Stimulated activated naive CD4-positive, alpha-beta T cell treated with Interleukin-2 at 50 U/mL for 16 hours (primary cell): ENCODE measurements at places on chromosomes 12 and 14.

GRCh38 chr12:28172434-28173030 lies 17.7 kb upstream of the CCDC91 start:
- DNase-seq: no peak

DNA sequence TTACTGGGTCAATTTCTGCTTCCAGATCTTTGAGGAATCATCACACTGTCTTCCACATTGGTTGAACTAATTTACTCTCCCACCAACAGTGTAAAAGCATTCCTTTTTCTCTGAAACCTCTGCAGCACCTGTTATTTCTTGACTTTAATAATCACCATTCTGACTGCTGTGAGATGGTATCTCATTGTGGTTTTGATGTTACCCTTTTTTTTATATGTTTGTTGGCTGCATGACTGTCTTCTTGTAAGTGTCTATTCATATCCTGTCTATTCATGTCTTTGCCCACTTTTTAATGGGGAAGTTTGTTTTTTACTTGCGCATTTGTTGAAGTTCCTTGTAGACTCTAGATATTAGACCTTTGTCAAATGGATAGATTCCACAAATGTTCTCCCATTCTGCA lies 324.9 kb downstream of the NAV3 start:
- DNase-seq: no peak

DNA sequence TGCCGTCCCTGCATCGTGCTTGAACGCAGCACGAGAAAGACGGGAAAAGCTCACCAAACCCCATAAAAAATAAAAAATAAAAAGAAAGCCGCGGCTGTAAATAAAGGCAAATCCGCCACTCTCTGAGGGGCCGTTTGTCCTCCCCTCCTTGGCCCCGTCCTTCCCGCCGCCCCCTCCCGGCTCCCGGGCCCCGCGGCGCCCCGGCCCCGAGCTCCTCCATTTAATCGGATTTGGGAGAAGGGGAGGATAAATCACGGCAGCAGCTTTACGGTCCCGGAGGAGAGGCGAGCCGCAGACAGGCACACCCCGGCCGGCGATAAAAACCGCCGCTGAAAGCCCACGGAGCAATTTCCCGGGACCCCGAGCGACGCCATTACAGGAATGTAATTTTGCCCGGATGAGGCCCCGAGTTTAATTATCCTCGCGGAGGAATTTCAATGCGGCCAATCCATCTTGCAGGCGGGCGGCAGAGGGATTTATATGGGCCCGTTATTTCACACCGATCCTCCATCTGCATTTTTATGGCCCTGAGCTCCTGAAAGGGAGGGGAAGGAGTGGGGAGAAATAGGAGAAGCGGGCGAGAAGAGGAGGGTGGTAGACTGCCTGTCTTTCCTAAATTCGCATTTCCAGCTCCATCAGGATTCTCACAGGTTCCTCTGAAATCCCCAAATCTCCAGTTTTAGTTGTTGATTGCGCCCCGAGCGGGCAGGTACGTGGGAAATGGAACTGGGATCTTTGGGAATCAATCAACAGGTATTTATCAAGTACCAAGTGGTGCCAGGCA lies 1.3 kb upstream of the ATP5MC2 start:
- no peak for DNase-seq

DNA sequence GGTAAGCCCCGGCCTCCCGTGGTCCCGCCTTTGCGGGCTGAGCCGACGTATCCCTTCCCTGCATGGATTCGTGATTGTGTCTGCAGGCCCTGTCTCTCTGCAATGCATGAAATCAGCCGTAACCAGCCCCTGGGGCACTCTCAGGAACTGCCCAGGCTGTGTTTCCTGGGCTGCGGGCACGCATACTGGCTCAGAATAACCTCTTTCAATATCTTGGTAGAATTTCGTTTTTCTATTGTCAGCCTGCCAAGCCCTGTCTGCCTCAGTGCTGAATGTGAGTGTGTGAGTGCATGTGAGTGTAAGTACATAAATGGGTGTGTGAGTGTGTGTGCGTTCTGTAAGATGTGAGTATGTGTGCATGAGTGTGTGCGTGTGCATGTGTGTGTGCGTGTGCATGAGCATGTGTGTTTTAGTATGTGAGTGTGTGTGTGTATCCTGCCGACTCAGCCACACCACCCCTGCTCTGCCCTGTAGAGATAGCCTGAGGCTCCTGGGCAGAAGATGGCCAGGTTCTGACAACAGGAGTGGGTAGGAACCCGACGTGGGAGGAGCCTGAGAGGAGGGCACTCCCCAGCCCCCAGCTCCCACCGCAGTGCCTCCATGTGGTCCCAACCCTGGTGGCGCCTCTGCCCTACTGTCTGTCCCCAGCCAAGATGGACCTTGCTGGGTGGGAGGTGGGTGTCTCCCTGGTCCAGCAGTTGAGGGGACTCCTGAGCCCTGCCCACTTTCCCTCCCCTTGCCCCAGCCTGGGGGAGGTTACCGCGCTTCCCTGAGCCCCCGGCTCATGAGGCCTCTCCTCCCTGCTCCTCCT lies 268.8 kb downstream of the ADGRD1 start:
- no peak for DNase-seq

- DNase-seq: no peak
Observed at GRCh38 chr14:99874306-99874705, 81.1 kb downstream of the EML1 start.

- DNase-seq: no peak
Observed at GRCh38 chr12:51131745-51132521, 41.0 kb downstream of the TFCP2 start.

GRCh38 chr14:52053044-52053443 lies 15.8 kb downstream of the NID2 start:
- DNase-seq: no peak

DNA sequence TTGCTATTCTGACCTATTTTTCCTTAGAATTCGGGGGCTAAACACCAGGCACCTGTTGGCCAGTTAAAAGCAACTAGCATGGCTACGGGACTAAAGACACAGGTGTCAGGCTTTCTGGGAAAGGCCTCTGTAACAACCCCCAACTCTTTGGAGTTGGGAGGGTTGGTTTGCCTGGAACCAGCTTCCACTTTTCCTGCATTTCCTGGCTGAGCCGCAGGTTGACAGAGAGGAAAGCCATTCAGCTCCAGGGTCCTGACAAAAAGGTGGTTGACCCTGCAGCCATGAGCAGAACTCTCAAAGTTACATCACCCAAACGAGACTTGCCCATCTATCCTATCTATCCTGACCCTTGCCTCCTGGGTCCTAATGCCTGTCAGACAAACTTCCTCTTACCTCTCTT lies 375.4 kb upstream of the SFSWAP start:
- no peak for DNase-seq

- no peak for DNase-seq
Observed at GRCh38 chr12:52254180-52254964, 20.1 kb upstream of the KRT86 start.

GRCh38 chr12:96104566-96104965 lies 69.2 kb upstream of the LTA4H start:
- DNase-seq: no peak

DNA sequence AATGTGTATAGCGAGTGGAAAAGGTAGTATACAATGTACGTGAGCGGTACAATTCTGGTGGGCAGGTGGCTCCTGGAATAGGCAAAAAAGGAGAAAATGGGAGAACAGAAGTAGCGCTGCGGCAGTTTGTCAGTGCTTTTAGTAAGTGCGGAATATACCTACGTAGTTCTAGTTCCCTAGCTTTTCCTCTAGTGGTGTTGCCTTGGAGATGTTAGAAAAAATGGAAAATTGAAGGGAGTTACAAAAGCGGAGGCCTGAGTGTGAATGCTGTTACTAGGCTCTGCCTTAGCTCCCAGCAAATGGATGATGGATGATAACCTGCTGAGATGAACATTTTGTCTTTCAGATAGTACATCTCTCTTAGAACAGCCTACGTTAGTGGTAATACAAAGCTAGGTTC lies 1.1 kb downstream of the TTC8 start:
- DNase-seq: no peak

- DNase-seq: no peak
Observed at GRCh38 chr12:38956337-38956736, 50.9 kb upstream of the CPNE8 start.

GRCh38 chr14:105765893-105766614 lies 239.7 kb downstream of the TMEM121 start:
- no peak for DNase-seq

DNA sequence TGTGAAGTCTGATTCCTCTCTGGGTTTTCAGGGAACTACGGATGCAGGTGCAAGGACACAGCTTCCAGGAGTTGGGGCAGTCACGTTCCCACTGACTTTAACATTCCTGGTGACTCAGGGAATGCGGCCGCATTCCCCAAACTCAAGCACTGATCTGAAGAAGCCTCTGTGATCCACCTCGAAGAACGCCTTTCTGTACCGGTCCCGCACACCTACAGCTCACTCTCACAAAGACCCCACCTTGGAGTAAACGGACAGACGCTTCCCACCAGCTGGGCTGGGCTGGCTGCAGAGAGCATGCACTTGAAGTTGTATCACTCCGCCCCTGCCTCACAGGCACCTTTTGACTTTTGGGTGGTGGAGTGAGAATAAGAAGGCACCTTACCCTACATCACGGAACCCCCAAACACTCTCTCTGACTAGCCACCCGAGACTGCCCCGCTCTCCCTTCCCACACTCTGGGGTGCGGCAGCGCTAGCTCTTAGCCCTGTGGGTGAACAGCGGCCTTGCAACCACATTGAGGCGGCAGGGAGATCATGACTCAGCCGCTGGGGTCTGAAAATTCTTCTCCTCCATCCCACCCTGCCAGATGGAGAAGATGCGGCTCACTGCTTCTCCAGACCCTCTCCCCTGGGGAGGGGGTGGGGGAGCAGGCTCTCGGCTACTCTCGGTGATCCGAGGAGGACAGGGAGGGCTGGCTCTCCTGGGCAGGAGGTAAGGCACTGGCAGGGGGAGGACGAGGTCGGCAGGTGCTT lies 23.7 kb upstream of the HDAC7 start:
- DNase-seq: no peak

GRCh38 chr12:103903993-103904392 lies 26.2 kb upstream of the HSP90B1 start:
- no peak for DNase-seq

DNA sequence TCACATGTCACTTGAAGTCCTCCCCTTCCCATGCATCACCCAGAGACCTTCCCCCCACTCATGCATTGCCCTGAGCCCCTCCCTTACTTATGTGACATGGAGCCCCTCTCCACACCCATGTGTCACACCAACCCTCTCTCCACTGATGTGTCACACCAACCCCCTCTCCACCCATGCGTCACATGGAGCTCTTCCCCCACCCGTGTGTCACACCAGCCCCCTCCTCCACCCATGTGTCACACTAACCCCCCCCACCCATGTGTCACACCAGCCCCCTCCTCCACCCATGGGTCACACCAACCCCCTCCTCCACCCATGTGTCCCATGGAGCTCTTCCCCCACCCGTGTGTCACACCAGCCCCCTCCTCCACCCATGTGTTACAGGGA lies 30.4 kb downstream of the RTL1 start:
- DNase-seq: no peak

GRCh38 chr14:74533576-74533975 lies 40.0 kb downstream of the ISCA2 start:
- DNase-seq: no peak

- DNase-seq: no peak
Observed at GRCh38 chr12:49219417-49220026, 30.6 kb upstream of the TUBA1A start.

- no peak for DNase-seq
Observed at GRCh38 chr12:13959131-13959723, 22.2 kb downstream of the GRIN2B start.

GRCh38 chr12:99418379-99418778 lies 229.2 kb upstream of the GARIN6 start:
- no peak for DNase-seq

DNA sequence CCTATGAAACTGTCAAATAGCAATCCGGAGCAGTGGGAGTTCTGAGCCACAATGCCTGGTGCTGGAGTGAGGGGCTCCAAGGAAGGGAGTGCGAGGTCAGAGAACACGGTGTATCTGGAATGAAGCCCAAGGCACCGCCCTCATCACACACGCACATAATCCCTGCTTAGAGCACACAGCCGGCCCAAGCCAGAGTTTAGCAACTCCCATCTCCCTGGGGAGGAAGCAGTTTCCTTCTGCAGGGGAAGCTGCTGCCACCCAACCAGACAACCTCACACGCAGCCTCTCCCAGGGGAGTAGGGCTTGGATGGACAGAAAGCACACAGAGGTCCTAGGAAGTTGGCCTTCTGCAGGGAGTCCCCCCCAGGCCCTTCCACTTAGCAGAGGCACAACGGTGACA lies 31.3 kb downstream of the ACTN1 start:
- no peak for DNase-seq

- no peak for DNase-seq
Observed at GRCh38 chr12:59425798-59426197, 170.0 kb upstream of the SLC16A7 start.

DNA sequence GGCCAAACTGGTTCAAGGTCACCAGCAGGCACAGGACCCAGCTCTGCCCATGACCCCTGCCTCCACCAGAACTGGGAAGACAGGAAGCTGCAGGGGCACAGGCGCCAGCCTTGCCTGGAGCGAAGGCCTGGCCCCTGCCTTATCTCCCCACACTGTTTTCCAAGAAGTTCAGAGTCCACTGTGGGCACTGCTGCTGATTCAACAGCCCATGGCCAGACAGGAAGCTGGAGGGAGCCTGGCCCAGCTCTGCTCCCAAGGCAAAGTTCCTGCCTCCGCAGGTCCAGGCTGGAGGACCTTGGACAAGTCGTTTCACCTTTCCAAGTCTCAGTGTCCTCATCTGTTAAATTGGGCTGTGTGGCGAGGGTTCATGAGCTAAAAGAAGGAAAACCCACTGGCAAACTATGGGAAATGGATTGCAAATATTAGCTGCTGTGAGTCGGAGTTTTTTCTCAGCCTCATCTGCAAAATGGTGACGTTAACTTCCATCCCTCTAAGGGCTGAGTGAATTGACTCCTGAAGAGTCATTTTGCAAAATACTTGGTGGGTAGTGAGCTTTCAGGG lies 1.2 kb downstream of the PHETA1 start:
- no peak for DNase-seq
